ENCODE measurements at places on chromosomes 3 and 15.
A peak's percentile ranks its signal among the peaks of the same experiment; 100 is the strongest.

- no peak for DNase-seq
Measured at GRCh38 chr15:59894835-59895234, 109.3 kb upstream of the FOXB1 start.

- DNase-seq: no peak
Measured at GRCh38 chr3:62818347-62818746, 56.9 kb downstream of the CADPS start.

DNA sequence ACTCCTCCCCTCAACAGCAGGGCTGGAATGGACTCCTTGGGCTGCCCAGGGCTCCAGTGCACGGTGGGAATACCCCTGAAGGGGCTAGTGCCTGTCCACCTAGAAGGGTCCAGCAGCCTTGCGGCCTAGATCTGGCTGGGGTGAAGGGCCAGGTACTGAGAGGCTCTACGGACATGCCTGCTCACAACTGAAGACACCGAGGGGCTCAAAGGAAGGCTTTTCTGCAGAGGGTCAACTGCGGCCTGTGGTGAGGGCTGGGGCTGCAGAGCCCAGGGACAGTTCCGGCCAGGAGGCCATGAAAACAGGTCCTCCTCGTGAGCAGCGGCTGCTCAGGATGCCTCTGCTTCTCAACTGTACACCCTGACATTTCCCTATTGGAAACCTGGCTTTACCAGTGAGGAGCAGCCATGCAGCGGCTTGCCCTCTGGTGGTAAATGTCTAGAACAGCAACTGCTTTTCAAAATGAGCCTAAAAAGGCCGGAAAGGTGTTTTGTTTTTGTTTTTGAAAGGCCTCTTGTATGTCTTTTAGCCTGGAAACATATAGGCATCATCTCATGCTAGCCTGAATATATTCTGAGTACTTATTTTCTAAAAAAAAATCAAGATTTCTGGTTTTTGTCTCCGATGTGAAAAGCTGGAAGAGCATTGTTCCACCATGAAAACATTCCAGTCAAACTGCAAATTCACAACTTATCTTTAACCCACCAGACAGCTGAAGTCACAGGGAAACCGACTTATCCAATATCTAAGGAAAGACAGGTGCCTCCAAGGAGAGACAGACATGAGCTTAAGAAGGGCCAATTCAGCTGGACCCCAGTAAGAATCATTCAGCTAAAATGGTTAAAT lies 163.4 kb downstream of the KLF13 start:
- DNase-seq: no peak

GRCh38 chr3:113556316-113556945 lies 24.1 kb downstream of the SIDT1 start:
- no peak for DNase-seq

GRCh38 chr3:39286771-39287170 lies 6.9 kb upstream of the CX3CR1 start:
- no peak for DNase-seq

GRCh38 chr3:184322731-184323487 lies 8.5 kb downstream of the EIF4G1 start:
- DNase-seq: no peak

DNA sequence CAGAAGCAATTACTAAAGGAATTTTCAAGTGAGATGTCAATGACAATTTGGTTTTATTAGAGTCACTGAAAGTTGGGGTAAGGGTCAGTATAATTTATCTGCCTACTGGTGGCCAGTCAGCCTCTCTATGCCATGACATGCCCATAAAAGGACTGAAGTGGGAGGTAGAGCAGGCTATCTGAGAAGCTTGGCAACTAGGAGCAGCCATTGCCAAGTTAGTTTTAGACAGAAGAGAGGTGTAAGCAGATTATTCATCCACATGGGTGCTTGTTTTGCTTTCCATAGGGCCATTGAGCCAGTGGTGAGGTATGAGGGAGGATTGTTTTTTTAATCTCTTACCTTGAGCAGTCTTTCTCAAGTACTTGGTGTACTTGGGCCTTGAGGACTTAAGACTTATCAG lies 8.1 kb upstream of the RBP1 start:
- DNase-seq: no peak

GRCh38 chr3:42066516-42067181 lies 24.5 kb upstream of the TRAK1 start:
- DNase-seq: peak; percentile 74

DNA sequence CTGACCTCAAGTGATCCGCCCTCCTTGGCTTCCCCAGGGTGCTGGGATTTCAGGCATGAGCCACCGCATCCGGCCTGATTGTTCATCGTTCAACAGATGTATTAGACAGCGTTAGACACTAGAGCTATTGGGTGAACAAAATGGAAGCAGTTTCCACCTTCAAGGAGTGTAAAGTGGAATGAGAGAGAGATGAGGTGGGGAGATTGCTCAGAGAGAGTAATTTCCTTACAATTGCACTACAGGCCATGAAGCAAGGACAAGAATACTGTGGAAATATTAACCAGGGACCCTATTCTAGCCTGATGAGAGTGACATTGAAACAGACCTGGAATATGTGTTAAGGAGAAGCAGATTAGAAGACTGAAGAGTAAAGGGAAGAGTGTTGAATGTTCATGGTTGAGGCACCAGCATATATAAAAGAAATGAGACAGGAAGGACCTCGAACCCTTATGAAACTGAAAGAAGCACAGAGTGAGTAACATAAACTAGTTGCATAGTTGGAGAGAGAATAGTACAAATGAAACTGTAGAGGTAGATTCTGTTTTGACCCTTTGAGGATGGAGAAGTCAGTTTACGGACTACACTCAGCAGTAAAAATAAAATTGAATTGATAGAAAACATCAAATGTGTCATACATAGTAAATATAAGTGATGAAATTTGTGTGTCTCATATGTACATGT lies 7.2 kb downstream of the RTF1 start:
- DNase-seq: no peak
